NK-92 treated with Interleukin-12 subunit alpha and Interleukin-12 subunit beta, amount 100 ng/mL, for 24 hours (cell line): ENCODE measurements at places on chromosomes 3 and 15.

GRCh38 chr3:179981646-179982045, 55.1 kb downstream of the PEX5L start:
- DNase-seq = no peak

DNA sequence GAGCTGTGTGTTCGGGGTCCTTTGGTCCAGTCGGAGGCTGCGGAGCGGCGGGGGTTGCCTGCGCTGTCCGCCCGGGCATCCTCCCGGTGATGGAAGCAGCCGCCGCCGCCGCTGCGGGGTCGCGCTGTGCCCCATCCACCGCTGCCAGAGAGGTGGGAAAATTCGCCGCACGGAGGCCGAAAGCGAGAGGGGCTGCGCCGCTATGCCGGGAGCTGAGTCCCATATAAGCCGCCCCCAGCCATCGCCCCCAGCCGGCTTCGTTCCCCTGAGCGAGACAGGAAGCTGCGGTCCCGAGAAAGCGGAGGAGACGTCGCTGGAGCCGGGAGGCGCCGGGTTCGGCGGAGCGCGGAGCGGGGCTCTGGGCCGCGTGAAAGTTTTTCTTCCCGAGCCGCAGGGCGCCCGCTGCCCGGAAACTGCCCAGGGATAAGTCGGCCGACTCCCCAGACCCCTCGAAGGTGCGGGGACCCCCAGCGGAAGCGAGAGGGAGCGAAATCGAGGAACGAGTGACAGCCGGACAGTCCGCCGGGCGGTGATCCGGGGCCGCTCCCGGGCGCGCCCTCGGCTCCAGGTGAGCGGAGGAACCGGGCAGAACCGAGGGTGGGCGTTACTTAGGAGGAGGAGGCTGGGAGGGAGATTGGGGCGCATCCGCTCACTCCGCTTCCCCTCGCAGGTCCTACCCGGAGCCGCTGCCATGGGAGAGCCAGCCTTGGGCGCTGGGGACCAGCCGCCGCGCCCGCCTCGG, 574 bp downstream of the CHST2 start:
- no peak for DNase-seq

GRCh38 chr3:175593331-175593730, 734.2 kb downstream of the NAALADL2 start:
- no peak for DNase-seq

DNA sequence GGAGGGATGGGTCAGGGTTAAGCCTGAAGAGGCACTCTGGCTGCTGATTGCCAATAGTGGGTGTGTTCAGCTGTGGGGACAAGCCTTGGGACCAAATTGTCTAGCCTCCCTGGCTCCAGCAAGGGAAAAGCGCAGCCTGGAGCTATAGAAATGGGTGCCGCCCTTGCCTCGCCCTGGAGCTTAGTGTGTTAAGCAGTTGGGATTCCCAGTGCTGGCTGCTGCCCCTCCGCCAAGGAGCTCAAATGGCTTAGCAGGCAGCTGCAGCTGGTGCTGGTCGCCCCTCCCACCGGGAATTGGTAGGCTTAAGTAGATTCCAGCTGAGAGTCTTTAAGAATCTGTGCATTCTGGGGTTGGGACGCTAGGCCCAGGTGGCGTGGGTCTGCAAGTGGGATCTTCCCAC, 662.9 kb upstream of the TBL1XR1 start:
- no peak for DNase-seq

DNA sequence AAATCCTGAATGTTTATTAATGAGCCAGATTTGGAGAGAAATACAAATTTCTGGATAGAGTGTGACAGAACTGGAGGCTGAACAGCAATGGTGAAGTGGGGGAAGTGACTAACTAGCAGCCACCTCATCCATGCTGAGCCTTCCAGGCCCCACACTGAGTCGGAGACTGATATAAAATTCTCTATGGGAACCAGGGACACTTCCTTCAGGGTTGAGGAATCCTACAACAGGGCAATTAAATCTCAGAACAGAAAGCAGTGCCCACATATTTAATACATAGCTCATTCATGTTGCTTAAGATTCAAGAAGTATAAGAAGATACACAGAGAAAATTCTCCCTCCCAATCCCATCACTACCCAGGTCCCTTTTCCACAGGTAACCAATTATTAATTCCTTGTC, 49.3 kb downstream of the HACD2 start:
- no peak for DNase-seq

- no peak for DNase-seq
Measured at GRCh38 chr15:45703670-45704328, 69.0 kb downstream of the SQOR start.

GRCh38 chr3:57094575-57094974, 34.1 kb downstream of the SPATA12 start:
- DNase-seq = no peak

GRCh38 chr3:63251499-63251898, 26.6 kb upstream of the SYNPR start:
- DNase-seq = no peak

DNA sequence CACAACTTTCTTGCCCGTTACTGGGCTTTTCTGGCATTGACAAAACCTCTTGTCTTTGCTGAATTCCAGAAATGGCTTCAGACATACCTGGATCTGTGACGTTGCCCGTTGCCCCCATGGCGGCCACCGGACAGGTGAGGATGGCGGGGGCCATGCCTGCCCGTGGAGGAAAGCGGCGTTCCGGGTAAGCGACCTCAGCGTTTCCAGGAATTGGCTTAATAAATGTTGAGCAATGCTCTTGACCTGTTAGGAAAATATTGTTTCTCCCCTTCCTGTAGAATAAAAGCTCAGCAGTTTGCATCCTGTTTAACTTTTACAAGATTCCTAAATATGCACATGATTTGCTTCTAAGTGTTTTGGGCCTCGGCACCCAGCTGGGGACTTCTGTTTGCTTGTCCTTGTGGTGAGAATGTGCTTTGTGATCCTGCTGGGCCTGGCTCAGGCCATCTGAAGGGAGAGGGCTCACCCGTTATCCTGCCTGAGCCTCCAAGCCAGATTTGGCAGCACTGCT, 46.7 kb downstream of the ARNT2 start:
- no peak for DNase-seq

- no peak for DNase-seq
Measured at GRCh38 chr3:11558411-11558903, 85.3 kb downstream of the VGLL4 start.

- no peak for DNase-seq
Measured at GRCh38 chr3:141796889-141797781, 33.9 kb downstream of the GRK7 start.

DNA sequence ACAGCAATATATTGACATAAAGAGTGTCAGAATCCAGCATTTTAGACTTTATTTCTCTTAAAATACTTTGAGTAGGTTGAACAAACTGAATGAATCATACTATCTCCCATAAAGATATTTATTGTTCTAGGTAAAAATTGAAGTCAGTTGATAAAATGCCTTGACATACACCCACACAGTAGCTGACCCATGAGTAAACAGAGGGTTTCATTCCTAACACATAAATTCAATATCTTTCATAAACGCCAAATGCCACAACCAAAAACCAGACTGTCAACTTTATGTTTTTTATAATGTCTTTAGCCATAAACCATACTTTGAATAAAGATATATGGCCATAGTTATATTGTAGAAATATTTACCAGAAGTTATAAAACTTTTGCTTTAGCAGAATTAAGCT, 742.4 kb downstream of the NAALADL2 start:
- no peak for DNase-seq

- no peak for DNase-seq
Measured at GRCh38 chr3:144554889-144555288, 583.3 kb downstream of the DIPK2A start.

- no peak for DNase-seq
Measured at GRCh38 chr15:74906067-74906449, 593 bp downstream of the FAM219B start.

GRCh38 chr3:17551333-17551732, 191.1 kb downstream of the TBC1D5 start:
- no peak for DNase-seq

DNA sequence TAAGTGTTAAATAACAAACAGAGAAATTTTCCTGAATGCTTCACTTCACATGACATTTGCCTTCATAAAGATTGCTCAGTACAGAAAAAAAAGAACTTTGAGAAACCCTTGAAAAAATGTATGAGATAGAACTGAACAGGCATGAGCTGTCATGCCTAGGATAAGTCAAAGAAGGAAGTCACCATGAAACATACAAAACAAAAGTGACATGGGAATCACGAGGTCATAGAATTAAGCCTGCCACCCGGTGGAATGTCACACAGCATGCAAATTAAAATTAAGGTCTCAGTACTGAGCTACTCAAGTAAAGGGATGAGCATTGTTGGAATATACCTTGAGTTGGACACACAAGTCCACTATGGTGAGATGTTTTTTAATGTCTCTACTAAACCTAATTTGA, 652.5 kb upstream of the NECTIN3 start:
- DNase-seq = no peak

GRCh38 chr3:123027292-123028232, at the start of gene SEMA5B:
Gene SEMA5B (minus strand): TSS chr3:123027763. CDS start chr3:122961263, 66,500 bp downstream.
- DNase-seq = no peak

DNA sequence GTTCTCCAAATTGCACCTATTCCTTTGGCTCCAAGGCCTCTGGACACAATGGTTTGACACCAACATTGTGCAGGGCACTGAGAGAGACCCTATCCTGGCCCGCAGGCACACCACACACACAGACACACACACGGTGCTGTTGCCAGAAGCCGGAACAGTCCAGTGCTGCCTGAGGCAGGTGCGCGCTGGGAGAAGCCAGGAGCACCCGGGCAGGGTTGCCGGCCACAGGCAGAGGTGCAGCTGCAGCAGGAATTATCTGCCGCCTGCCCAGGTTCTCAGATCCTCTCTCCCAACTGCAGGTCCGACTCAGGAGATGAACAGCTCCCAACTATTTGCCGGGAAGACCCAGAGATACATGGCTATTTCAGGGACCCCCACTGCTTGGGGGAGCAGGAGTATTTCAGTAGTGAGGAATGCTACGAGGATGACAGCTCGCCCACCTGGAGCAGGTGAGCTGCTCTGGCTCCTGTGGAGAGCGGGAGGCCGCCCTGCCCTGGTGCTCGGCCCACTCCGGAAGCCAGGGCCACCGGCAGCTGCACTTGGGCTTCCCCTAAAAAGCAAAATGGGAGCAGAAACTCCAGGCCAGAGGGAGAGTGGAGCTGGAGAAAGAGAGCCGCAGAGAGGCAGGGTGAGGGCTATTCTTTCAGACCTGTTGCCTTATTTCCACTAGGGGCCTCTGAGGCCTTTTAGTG, 42.9 kb downstream of the CHDH start:
- DNase-seq = no peak

- no peak for DNase-seq
Measured at GRCh38 chr3:143139762-143140161, 20.2 kb downstream of the CHST2 start.

- DNase-seq = no peak
Measured at GRCh38 chr15:67385971-67386370, 131.4 kb downstream of the IQCH start.

DNA sequence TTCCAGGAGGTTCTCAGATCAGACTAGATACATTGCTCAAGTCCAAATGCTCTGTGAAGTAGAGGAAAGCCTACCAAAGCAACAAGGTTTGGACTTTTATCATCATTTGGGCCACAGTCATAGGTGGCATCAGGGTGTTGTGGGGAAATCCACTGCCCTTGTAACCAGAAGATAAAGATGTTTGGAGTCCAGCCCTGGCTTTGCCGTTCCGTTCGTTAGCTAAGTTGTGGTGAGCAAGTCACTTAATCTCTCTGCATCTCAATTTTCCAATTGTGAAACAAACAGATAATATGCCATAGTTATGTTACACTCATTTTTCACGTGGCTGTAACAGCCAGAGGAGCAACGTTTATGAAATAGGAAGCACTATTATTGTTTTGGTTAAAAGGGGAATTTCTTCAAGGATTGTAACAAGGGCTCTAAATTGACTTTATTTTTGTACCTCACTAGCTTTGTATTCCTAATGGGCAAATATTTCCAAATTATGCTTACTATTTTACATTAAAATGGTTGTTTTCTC, 125.6 kb downstream of the CD47 start:
- DNase-seq = no peak

GRCh38 chr3:46027021-46027705, at the start of gene XCR1:
Gene XCR1 (minus strand): TSS chr3:46027483. CDS start chr3:46021947, 5,536 bp downstream.
- no peak for DNase-seq

- no peak for DNase-seq
Measured at GRCh38 chr3:59580499-59580898, 530.7 kb upstream of the CFAP20DC start.

- DNase-seq = no peak
Measured at GRCh38 chr15:76056931-76057330, 2.9 kb upstream of the TMEM266 start.

DNA sequence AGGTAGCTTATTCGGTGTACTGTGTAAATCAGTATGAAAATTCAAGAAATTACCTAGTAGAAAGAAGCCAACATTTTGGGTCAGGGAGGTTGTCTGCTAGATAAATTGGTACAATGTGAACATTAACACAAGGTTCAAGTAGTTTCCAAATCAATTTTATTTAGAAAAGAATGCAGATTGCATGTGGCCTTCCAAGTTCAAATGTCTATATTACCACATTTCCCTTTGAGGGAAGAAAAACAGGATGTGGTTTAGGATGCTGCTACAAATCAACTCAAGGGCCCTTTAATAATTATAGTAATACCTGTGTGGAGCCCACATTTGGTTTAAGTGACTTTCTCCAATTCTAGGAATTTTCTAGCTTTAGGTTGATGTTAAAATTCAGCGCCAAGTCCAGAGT, 57.5 kb downstream of the CADPS start:
- DNase-seq = no peak

- DNase-seq = no peak
Measured at GRCh38 chr3:31508452-31509146, 24.1 kb upstream of the STT3B start.

DNA sequence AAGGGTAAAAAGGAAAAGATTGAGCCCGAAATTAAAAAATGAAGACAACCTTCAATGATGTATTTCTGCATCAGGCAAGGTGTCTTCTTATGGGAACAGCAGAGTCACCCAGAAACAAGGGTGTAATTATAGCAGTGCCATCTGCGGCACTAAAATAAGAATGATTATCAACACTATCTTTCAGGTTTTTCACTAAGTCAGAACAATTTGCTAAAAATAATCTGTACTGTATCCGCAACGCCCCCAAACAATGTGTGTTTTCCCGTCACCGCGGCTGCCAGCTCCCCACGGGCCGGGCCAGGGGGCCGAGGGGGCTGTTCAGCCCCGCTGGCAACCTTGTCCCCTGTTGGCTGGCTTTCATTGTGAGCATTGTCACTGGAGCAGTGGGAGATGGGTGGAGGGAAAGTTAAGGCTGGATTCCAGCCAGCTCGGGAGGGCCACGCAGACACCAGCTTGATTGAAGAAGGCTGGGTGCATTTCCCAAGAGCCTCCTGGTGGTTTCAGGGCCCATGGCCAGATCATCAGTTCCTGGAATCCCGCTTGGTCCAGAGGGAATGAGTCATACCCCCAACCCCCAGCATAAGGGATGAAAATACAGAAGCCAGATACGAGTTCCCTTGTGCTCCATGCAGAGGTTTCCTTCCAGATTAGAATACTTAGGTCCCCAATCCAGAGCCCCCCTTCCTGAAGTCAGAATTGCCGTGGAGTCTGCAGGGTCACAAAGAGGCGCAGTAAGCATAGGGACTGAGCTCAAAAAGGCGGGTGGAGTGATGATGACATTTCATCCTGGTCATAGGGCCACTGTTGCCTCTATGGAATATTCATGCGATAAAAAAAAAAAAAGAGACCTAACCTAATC, 90.2 kb upstream of the KLF13 start:
- DNase-seq = no peak
